ENCODE measurements at places on chromosomes 7 and 10. TPM values are rescaled to one million over a fixed set of nuclear protein-coding genes. Genes with fewer than 3 reads are reported as not detected.

The EXOSC1 gene
- polyA plus RNA-seq: 69.7 TPM

GRCh38 chr10:133012573-133013359 is 70.4 kb upstream of the CFAP46 start:
- no peak overlapping the region for H3K27ac ChIP-seq
- no peaks in the 10 kb centered on the region for H3K27me3 ChIP-seq
- no peaks in the 10 kb centered on the region for H3K4me1 ChIP-seq
- H3K36me3 ChIP-seq: no peaks in the 10 kb centered on the region
- no peak overlapping the region for H3K4me3 ChIP-seq

The STEAP4 gene
- not detected for polyA plus RNA-seq

DNA sequence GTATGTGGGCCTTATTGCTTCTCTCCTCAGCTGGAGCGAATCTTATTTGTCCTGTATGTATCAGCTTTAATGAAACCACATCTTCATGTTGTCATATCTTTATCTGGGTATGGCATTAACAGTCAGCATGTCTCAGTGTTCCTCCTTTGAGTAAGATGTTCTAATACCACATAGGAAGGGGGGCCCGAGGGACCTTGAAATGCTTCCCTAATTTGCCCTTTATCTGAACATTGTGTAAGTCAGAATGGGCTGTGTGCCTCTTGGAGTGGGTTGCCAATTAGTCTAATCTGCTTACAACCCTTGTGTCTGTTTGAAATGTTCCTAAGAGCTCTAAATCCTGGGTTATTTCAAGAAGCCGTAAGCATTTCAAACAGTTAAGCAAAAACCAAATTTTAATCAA is 623.8 kb downstream of the SUGCT start:
- no peak overlapping the region for H3K4me3 ChIP-seq
- H3K4me1 ChIP-seq: no peaks in the 10 kb centered on the region
- no peaks in the 10 kb centered on the region for H3K27me3 ChIP-seq
- DNase-seq: no peak

The STRIP2 gene
- polyA plus RNA-seq: not detected
